ENCODE measurements at places on chromosomes 3 and 15. TPM values are rescaled to one million over a fixed set of nuclear protein-coding genes. Genes with fewer than 3 reads are reported as not detected.

Gene CDC25A
- 0.88 TPM for total RNA-seq

Gene TASOR
- total RNA-seq = 65.4 TPM

Gene LRRC3B
- total RNA-seq = not detected

Gene NCKIPSD
- 17.7 TPM for total RNA-seq

Gene NANOGP8
- total RNA-seq = 1.2 TPM

Gene GOLGA8T
- total RNA-seq = not detected

Gene ARIH1
- 32.6 TPM for total RNA-seq

Gene CDHR4
- not detected for total RNA-seq

All from osteoblast (primary cell).